Right ventricle myocardium superior (tissue), 1 donor: ENCODE measurements at places on chromosomes 5 and 9. TPM values are rescaled to one million over a fixed set of nuclear protein-coding genes. Genes with fewer than 3 reads are reported as not detected.
A peak's percentile ranks its signal among the peaks of the same experiment; 100 is the strongest.

DNA sequence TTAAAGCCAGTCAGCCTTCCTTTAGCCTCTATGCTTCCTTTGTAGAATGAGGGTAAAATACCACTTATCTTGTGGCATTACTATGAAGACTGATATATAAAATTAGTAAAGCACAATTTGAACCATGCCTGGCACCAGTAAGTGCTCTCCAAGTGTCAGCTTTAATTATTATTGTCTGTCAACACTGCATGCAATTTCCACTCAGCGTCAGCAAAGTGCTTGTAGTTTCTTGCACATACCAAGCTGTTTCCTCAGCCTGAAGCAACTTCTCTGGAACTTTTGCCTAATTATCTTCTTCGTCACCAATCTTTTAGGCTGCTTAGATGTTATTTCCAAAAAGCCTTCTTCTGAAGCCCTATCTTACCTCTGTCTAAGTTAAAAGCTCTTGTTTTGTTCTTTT lies 177.3 kb downstream of the CDC42SE2 start:
- DNase-seq: no peak

DNA sequence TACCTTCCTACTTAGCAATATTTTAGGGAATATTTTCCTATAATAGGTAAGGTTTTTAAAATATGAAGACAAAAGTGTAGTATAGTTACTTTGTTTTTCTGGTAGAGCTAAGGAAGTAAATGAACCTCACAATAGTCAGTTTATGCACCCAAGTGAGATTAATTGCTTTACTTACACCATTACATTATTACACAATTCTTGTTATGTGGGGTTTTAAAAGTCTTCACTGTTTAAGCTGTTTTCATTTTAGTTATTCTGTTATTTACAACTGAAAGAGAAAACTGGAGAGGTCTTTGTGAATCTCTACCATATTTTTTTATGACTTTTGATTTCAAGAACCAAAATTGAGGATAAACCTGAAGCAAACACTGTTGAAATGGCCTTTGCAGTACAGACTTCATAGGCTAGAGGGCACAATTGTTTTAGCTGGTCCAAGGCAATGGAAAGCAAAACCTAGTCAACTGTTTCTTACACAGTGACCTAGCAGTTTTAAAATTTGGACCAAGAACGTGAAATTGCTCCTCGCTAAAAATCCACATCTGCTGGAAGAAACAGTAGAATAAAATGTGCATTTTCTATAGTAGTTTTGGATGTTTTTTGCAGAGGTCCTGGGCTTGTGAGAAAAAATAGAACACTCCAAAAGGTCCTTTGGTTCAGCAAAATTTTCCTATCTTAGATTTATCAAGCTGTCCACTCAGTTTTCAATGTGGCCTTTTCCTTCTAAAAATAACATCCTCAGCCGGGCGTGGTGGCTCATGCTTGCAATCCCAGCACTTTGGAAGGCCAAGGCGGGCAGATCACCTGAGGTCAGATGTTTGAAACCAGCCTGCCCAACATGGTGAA lies 66.4 kb upstream of the FER start:
- DNase-seq: no peak

DNA sequence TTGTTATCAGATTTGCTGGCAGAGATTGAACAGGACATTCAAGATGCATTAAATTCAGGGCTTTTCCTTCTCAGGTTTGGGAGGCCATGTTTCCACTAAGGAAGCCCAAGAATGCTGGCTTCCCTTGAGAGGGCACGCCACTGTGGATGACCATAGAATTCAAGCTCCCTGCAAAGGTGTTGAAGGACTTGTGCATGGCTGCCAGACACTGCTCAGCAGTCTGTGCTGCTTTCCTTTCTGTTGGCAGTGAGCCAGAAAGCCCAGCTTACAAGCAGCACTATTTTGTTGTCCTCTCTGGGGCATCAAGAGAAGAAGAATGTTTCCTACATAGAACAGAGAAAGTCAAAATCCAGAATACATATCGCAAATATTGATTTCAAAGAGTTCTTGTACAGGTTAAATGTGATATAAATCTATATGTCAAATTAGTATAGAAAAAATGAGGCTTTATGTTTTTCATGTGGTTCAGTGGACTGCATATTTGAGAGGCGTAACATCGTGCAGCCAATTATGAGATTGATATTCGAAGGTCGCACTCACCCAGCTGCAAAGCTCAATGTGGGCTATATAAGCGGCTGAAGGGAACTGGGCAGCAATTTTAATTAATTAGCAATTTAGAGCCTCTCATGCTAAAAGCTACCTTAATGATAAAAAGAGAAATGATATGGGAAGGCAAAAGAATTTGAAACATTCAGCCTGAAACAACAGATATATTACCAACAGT lies 103.1 kb upstream of the ISL1 start:
- DNase-seq: no peak

GRCh38 chr9:93170571-93170970 lies 13.4 kb upstream of the WNK2 start:
- DNase-seq: no peak

DNA sequence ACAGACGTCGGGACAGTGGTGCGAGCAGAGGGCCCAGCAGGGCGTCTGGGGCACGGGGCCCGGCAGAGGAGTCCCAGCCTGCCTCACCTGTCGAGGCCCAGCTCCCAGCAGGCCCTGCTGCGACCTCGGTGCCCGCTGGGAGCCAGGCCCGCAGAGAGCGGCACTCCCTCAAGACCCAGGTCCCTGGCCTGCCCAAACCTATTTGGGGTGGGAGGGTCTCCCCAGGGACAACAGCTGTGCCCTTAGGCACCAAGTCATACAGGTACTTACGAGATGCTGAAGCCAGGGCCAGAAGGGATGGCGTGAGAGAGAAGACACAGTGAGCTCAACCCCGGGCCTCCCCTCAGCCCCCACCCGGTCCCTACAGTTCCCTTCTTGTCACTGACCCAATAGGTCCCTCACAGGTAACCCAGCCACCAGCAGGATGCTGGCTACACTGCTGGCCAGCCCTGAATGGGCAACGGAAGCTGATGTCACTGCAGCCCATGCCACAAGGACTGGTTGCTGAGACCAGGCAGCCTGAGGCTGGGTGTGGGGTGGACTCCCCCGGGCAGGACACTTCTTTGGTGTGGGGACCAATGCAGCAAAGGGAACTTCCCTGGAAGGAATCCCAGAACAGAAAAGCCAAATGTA lies 3.7 kb downstream of the NSMF start:
- DNase-seq: peak; percentile 23

DNA sequence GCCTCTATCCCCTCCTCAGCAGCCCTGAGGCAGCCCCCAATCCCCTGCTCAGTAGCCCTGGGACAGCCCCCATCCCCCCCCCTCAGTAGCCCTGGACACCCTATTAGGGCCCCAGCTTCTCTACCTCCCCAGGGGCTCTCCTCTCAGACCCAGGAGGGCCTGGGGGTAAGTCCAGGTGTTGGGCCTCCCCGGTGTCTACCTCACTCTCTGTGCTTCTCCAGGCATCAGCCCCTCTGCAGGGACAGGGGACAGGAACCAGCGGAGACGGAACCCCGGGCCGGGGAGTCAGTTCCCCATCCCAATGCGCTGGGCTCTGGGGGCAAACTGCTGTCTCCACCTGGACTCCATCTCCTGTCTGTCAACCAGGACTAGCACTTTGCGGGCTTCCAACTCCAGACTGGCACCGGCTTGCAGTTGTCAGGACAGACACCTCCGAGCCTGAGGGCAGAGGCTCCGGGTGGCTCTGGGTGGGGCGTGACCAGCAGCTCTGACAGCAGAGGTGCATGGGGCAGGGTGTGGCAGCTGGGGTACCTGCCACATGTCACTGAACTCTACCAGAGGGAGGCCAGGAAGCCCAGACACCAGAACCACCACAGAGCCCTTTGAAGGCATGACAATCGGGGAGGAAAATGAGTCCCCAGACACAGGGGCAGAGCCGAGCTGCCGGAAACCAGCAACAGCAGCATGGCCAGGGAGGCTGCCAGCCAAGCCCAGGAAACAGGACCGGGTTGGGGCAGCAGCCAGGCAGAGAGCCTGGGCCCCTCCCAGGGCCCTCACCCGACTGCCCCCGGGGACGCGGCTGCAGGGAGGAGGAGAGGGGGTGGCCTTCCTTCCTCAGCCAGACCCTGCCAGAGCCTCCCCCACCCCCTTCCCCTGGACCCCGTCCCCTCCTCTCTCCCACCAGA lies 17.7 kb upstream of the UBAC1 start:
- DNase-seq: peak; percentile 50

DNA sequence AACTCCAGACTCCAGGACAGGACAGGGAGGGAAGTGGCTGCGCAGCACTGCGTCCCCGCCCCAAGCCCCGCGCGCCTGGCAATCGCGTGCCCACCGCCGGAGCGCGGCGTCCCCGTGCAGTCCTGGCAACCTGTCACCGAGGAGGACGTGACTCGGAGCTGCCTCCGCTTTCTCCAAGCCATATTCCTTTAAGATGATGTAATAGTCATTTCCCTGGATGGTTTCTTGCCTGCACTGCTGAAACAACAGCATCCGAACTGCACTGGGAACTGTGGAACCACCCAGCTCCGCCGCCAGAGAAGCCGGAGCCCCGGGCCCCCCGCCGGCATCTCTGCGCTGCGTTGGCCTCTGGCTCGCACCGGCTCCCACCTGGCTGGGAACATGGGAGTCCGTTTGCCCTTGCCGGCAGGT lies 34.5 kb downstream of the KCTD16 start:
- DNase-seq: peak; percentile 46

DNA sequence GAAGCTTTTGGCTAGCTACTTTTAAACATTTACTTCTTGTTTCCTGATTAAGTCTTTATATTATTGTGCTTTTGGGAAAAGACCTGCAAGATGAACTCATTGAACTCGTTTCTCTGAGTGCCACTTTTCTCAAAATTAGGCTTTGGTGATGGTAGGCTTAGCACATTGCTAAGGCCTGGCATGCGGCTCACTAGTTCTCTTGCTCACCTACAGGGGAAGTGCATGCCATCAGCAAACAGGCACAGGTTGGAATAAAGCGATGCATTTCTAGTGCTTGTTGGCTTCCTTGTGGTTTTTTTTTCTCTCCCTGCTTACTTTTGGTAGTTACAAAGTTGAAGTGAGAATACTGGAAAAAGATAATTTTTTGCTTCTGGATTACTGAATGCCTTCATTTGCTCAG lies 41.4 kb downstream of the TLE4 start:
- no peak for DNase-seq

DNA sequence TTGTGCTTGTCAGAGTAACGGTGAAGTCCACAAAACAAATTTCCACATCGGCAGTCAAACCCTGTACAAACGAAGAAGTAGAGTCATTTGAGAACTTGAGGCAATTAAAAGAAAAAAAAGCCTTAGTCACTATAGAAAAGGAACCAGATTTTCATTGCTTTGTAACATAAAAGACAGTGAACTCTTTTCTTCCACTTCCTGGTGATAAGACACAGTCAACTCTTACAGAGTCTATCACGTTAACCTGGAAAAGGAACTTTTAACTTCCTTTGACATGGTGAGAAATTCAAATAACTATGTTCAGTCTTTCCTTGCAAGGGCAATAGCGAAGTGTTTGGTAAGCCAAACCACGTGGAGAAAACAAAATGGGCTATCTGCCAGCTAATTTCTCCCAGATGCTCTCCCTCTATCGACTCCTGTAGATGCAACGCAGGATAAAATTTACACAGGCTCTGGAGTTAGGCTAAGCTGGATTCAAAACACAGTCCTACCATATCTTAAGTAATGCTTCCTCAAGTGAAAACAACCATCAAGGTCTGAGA lies 8.9 kb downstream of the ZFAND5 start:
- no peak for DNase-seq

GRCh38 chr9:70392189-70392588 lies 22.3 kb downstream of the KLF9 start:
- DNase-seq: no peak

GRCh38 chr5:124039410-124039809 lies 527.4 kb downstream of the CSNK1G3 start:
- no peak for DNase-seq

DNA sequence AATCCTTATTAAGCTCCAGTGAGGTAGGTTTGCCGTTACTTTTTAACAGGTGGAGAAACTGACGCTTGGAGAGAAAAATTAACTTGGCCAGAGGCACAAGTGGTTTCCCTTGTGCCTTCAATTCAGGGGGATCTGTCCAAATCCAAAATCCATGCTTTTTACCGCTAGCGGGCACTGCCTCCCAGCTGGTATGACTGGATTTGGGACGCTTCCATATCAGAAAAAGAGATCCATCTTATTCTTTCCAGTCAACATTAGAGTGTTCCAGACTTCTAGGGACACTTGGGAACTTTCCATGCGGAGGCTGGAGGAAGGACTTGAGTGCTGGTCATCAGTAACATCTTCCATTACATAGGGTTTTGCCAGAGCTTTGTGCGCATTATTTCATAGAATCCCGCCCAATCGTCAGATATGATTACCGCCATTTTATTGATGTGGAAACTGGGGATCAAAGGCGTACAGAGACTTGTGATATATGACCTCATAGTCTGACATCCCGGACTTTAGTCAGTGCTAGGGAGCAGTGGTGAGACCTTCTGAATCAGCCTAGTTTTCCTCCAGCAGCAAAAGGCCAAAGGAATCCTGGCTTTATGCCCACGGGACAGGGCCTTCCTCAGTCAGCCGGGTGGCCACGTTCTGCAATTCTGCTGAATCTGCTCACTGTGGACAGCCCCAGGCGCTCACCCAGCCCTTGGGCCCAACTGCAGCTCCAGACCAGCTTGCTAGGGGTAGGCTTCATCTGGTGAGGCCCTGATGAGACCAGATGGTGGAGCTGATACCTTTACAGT lies 1.1 kb upstream of the GNPDA1 start:
- DNase-seq: peak; percentile 73

Gene TMEFF1
- not detected for total RNA-seq

Gene ADRB2
- total RNA-seq: 5.6 TPM

Gene GALT
- total RNA-seq: 53.8 TPM

Gene PCDHGA11
- 5.1 TPM for total RNA-seq

Gene TMC1
- not detected for total RNA-seq

Gene FOXD1
- total RNA-seq: not detected
